Suprapubic skin (tissue), 4 donors: ENCODE measurements at places on chromosomes 7 and 10.

GRCh38 chr10:120014031-120014430 is 121.5 kb downstream of the SEC23IP start:
- H3K27ac ChIP-seq: no peak overlapping the region
- DNase-seq: no peak
- H3K36me3 ChIP-seq: no peaks in the 10 kb centered on the region
- H3K4me1 ChIP-seq: no peaks in the 10 kb centered on the region

GRCh38 chr7:32501522-32501921 is 6.2 kb downstream of the AVL9 start:
- H3K27me3 ChIP-seq: no peaks in the 10 kb centered on the region
- no peak overlapping the region for H3K4me3 ChIP-seq
- H3K27ac ChIP-seq: peak overlapping the region; percentile 53
- peaks cover 32% of the 10 kb centered on the region for H3K4me1 ChIP-seq

DNA sequence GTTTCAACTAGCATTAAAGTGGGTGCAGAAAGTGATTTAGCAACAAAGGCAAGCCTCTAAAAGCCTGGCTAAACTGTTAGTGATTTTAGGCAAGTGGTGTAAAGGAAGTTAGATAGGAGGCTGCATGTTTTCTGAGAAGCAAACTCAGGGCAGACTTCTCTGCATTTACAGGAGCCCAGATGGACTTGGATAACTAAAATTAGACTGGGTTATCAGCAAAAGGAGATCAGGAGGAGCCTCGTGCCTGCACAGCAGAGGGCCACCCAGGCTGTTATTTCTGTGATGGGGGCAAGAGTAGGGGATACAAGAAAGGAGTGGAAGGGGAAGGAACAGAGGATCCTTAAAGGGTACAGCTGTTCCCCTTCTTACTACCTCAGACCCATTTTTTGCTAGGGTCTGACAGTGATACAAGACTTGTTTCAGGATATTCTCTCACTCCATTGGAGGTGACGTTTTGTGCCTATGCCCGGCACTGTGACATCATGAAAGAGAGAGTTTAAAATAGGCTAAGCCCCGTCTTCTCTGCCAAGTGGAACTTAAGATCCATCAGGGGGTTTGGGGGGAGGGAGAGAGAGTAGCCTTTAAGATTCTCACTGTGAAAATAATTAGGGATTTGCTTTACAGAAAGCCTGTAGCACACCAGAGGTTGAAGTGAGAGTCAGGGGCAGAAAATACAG is 49.6 kb upstream of the PDCD4 start:
- H3K27me3 ChIP-seq: no peaks in the 10 kb centered on the region
- H3K36me3 ChIP-seq: no peaks in the 10 kb centered on the region
- no peak for DNase-seq
- no peak overlapping the region for H3K4me3 ChIP-seq
- H3K27ac ChIP-seq: peak overlapping the region; percentile 70

GRCh38 chr7:15764851-15765382 is 78.4 kb upstream of the MEOX2 start:
- H3K27me3 ChIP-seq: no peaks in the 10 kb centered on the region
- no peaks in the 10 kb centered on the region for H3K4me1 ChIP-seq
- DNase-seq: no peak
- no peak overlapping the region for H3K27ac ChIP-seq
- no peaks in the 10 kb centered on the region for H3K36me3 ChIP-seq

DNA sequence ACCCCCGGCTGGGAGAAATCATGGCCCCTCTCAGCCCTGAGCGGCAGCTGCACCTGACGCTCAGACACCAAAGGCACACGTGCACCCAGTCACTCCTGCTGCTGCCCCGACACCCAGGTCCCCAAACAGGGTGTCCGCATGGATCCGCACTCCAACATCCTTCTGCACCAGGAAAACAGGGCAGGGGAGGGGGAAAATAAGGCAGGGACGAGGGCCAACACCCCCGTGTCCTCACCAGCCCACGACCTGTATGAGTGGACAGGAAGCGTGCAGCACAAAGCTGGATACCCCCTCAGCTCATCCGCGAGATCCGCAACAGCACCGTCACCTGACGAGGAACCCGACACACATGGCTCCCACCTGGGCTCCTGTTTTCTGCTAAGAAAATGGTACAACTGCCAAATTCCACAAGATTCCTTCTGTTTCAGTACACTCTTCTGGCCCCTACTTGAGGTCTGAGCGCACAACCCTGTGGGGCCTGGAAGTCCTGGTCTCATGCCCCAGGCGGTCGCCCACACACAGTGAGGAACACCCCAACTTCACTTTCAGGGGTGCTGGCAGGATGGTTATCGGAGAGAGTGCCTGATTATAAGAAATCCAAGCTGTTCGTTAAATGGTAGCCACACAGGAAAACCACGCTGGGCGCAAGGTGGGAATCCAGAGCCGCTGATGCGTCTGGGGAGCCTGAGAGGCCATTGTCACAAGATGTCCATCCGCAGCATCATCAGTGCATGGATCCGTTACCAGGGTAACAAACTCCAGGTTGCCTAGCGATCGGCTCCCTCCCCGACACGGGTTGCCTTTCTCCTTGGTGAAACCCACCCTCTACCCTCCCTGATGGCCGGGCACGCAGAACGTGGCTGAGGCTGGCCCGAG is 63.6 kb downstream of the ZRANB1 start:
- peaks cover 45% of the 10 kb centered on the region for H3K4me1 ChIP-seq
- no peak overlapping the region for H3K27ac ChIP-seq
- DNase-seq: peak; percentile 67

GRCh38 chr10:67033878-67034277 is 108.0 kb downstream of the LRRTM3 start:
- H3K4me3 ChIP-seq: no peak overlapping the region
- no peaks in the 10 kb centered on the region for H3K36me3 ChIP-seq
- no peaks in the 10 kb centered on the region for H3K27me3 ChIP-seq
- H3K27ac ChIP-seq: no peak overlapping the region

DNA sequence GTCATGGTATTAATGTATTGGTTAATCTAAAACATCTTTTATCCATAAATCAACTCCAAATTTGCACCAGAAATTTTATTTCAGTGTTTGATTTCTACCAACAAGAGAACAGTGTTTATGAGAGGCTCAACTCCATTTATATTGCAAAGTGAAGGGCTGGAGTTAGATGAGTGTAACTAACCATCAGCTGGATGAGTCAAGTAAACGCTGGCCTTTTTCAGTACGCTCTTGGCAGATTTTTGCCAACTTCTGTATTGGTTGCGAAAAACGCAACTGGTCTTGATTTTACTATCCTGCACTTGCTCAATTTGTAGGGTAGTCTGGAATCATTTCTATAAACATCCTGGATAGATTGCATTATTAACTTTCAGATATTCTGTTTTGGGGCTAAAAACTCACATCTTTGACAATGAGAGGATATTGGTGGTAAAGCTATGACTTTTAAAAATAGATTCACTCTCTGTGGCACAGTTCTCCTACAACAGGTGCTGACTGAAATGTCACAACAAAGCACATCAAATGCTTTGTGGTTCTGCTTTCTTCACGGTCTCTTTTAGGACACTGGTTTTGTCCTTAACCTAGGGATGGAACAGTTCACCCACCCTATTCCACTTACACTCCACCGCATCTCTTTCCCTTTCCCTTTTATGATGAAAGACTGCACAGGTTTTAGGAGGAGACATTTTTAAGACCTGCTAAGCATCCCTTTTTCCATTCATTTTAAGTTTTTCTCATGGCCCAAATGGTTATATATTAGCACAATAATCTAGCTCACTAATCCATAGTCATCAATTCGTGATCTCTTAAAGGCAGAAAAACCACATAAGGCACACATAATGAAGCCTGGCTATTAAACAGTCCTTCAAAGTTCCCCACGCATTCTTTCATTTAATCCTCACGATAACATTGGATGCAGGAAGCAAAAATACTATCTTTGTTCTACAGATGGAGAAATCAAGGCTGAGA is 12.8 kb downstream of the CACNA2D1 start:
- DNase-seq: no peak
- H3K4me1 ChIP-seq: no peaks in the 10 kb centered on the region
- no peak overlapping the region for H3K27ac ChIP-seq
- no peaks in the 10 kb centered on the region for H3K27me3 ChIP-seq
- H3K36me3 ChIP-seq: no peaks in the 10 kb centered on the region

DNA sequence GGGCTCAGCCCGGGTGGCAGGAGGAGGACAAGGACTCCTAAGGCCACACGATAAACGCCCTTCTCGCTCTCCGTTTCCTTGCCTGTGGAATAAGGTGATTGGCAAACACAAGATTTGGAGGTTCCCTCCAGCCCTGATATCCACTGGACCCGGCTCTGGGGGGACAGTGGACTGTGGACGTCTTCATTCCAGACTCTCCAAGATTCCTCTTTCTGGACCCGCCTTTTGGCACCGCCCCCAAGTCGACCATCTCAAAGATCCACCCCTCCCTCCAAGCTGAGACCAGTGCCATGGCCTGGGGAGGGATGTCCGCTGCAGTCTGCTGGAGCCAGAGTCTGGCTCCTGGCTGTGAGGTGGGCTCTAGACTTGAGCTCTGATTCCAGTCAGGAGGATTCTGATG is 23.6 kb downstream of the ZNF783 start:
- H3K27ac ChIP-seq: no peak overlapping the region
- no peak for DNase-seq
- peaks cover 35% of the 10 kb centered on the region for H3K36me3 ChIP-seq
- H3K27me3 ChIP-seq: no peaks in the 10 kb centered on the region

GRCh38 chr7:144384071-144384470 is 19.4 kb downstream of the NOBOX start:
- no peak overlapping the region for H3K4me3 ChIP-seq
- no peaks in the 10 kb centered on the region for H3K27me3 ChIP-seq
- H3K36me3 ChIP-seq: peaks cover 15% of the 10 kb centered on the region

- H3K36me3 ChIP-seq: peaks cover 100% of the 10 kb centered on the region
- H3K4me3 ChIP-seq: no peak overlapping the region
- no peaks in the 10 kb centered on the region for H3K4me1 ChIP-seq
- peak; percentile 44 for DNase-seq
- no peaks in the 10 kb centered on the region for H3K27me3 ChIP-seq
Measured at GRCh38 chr7:100357131-100357561, 771 bp upstream of the PILRB start.

DNA sequence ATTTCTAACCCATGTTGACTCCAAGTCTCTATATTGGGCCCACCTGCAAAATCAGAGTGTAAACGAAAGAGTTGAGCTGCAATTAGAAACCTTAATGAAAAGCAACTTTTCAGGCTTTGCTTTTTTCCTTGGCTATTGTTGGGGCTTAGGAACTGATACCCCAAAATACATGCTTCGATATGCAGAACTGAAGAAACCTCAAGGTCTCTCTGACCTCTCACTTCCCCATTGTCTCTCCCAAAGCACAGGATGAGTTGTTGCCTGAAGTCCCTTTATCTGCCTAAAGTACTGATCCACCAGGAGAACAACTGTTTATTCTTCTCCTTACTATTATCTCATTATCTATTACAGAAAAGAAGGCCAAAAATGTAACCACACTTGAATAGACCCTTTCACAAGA is 666.0 kb upstream of the LRRTM3 start:
- H3K27me3 ChIP-seq: no peaks in the 10 kb centered on the region
- DNase-seq: no peak
- H3K4me3 ChIP-seq: no peak overlapping the region

DNA sequence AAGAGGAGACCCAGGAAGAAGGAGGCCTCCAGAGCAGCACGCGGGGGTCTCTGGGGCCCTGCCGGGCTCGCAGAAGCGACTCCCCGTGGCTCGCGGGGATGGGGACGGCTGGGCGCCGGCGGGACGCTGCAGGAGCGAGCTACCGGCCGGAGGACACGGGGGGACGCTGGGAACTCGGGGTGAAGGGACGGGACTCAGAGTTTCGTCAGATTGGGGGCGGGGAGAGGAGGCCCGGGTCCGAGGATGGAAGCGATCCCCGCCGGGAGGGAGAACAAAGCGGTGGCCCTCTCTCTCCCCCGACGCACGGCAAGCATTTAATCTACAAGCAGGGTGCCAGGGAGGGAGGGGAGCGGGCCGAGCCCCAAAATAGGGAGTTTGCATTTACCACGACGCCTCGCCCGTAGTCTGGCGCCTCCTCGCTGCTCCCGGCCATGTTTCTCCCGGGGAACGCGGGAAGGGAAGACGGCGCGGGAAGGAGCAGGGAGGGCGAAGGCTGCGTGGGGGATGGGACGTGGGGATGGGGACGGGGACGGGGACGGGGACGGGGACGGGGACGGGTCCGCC is at the start of gene PRTFDC1:
Gene PRTFDC1, minus strand, starts transcription at position 464 of the 564 bp plus-strand sequence. Its CDS starts 31 bp downstream, at position 433.
- peak within 1 kb of the TSS; percentile 91 for H3K27ac ChIP-seq
- DNase-seq: peak; percentile 69
- no peaks in the 10 kb centered on the region for H3K36me3 ChIP-seq
- H3K4me3 ChIP-seq: peak within 1 kb of the TSS; percentile 76
- no peaks in the 10 kb centered on the region for H3K27me3 ChIP-seq

- no peak for DNase-seq
- H3K36me3 ChIP-seq: no peaks in the 10 kb centered on the region
- H3K27me3 ChIP-seq: no peaks in the 10 kb centered on the region
- H3K4me1 ChIP-seq: peaks cover 4% of the 10 kb centered on the region
- no peak overlapping the region for H3K4me3 ChIP-seq
- H3K27ac ChIP-seq: no peak overlapping the region
Measured at GRCh38 chr10:61299156-61299555, 154.0 kb downstream of the TMEM26 start.

DNA sequence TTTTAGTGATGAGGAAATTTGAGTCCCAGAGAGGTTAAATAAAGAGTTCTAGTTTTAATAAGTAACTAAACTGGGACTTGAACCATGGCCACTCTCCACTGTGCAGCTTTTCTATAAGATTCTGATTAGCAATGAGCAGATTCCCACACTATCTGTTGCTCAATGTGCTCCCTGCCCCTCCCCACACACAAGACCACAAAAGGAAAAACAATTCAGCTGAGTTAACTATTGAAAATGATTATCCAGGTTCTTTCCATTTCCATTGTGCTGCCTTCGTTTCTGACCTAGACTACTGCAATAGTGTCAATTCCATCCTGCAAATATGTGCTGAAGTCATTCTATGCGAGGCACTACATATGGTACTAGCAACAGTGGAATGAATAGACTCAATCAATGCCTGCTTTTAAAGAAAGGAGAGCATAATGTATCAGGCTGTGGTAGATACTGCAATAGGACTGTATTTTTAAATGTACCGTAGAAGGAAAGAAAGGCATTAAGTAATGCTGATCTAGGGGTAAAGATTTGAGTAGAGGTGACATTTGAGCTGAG is 97.0 kb downstream of the SEMA3C start:
- no peaks in the 10 kb centered on the region for H3K36me3 ChIP-seq
- H3K27me3 ChIP-seq: no peaks in the 10 kb centered on the region
- no peak overlapping the region for H3K27ac ChIP-seq

- no peak overlapping the region for H3K27ac ChIP-seq
- H3K27me3 ChIP-seq: no peaks in the 10 kb centered on the region
- no peak for DNase-seq
- no peaks in the 10 kb centered on the region for H3K36me3 ChIP-seq
- H3K4me1 ChIP-seq: no peaks in the 10 kb centered on the region
Measured at GRCh38 chr7:40990841-40991240, 712.0 kb downstream of the INHBA start.

DNA sequence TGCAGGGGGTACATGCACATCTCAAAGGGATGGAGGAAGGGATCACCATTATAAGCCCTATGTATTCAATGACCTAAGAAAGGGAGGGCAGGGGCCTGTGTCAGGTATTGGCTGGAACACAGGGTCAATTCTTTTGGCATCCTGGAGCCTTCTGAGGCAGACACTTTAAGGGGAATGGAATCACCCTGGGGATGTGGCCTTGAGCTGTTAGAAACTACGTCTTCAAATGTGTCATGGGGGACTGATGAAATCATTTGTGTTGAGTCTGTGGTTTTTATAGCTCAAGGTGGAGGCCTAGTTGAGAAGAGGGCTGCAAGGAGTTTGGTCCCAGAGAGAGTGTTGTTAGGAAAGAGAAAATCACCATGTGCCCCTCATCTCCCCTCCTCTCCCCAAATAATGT is 206.1 kb upstream of the CELF2 start:
- no peak for DNase-seq
- no peaks in the 10 kb centered on the region for H3K4me1 ChIP-seq
- H3K4me3 ChIP-seq: no peak overlapping the region
- H3K27ac ChIP-seq: no peak overlapping the region
- H3K36me3 ChIP-seq: no peaks in the 10 kb centered on the region
